ENCODE measurements at places on chromosomes 5 and 9.

- peaks cover 9% of the 10 kb centered on the region for H3K36me3 ChIP-seq
- peak overlapping the region; percentile 21 for H3K4me3 ChIP-seq
- peaks cover 10% of the 10 kb centered on the region for H3K4me1 ChIP-seq
These were observed 11.4 kb downstream of the MTAP start for GRCh38 chr9:21813575-21814473.

- no peak overlapping the region for H3K4me3 ChIP-seq
- no peak overlapping the region for H3K27ac ChIP-seq
- peaks cover 5% of the 10 kb centered on the region for H3K4me1 ChIP-seq
- peaks cover 56% of the 10 kb centered on the region for H3K27me3 ChIP-seq
These were observed 58.3 kb downstream of the NRG2 start for GRCh38 chr5:139984816-139985215.

- H3K27ac ChIP-seq, result no peak overlapping the region
- no peak for DNase-seq
- H3K27me3 ChIP-seq, result no peaks in the 10 kb centered on the region
- peaks cover 6% of the 10 kb centered on the region for H3K4me1 ChIP-seq
- no peak overlapping the region for H3K4me3 ChIP-seq
These were observed 32.6 kb downstream of the TTLL11 start for GRCh38 chr9:122060481-122060880.

GRCh38 chr5:132387640-132388117 is 18.2 kb downstream of the SLC22A5 start:
- no peaks in the 10 kb centered on the region for H3K36me3 ChIP-seq
- no peak for DNase-seq
- peak overlapping the region; percentile 86 for H3K27ac ChIP-seq
- no peaks in the 10 kb centered on the region for H3K27me3 ChIP-seq

DNA sequence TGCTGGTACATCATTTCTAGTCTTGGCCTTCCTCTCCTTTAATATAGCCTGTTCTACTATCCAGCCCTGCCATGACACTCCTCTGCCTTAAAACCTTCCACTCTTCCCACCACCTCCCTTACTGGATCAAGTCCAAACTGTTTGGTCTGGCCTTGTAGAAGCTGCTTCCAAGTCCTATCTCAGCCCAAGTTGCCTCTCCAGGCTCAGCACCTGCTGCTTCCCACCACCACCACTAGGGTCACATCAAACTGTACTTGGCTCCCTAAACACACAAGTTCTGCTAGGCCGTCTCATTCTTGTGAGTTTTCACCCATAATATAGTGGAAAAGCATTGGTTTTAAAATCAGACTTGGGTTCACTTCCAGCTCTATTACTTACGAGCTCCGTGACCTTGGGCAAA is 1.4 kb downstream of the NDUFA8 start:
- peak overlapping the region; percentile 29 for H3K27ac ChIP-seq
- peaks cover 13% of the 10 kb centered on the region for H3K27me3 ChIP-seq
- peak; percentile 11 for DNase-seq

GRCh38 chr9:24479361-24480059 is 66.2 kb downstream of the IZUMO3 start:
- no peak overlapping the region for H3K27ac ChIP-seq
- H3K4me3 ChIP-seq, result no peak overlapping the region
- no peaks in the 10 kb centered on the region for H3K4me1 ChIP-seq
- no peaks in the 10 kb centered on the region for H3K27me3 ChIP-seq

DNA sequence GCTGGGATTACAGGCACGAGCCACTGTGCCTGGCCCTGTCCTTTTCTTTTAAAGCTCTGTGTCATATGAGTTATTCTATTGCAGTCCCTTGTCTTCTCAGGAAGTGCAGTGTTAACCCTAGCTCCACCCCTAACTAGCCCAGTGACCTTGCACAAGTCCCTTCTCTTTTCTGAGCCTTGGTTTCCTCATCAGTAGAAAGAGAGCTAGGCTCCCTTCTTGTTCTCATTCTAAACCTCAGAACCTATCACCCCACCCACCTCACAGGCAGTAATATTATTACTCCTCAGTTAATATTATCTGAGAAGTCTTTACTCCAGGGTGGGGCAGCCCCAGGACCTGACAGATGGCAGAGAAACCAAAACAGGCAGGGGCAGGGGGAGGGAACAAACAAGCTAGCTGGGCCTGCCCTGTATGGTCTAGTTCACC is 7.2 kb downstream of the CYFIP2 start:
- H3K4me1 ChIP-seq, result peaks cover 75% of the 10 kb centered on the region
- DNase-seq, result no peak
- peak overlapping the region; percentile 91 for H3K4me3 ChIP-seq

DNA sequence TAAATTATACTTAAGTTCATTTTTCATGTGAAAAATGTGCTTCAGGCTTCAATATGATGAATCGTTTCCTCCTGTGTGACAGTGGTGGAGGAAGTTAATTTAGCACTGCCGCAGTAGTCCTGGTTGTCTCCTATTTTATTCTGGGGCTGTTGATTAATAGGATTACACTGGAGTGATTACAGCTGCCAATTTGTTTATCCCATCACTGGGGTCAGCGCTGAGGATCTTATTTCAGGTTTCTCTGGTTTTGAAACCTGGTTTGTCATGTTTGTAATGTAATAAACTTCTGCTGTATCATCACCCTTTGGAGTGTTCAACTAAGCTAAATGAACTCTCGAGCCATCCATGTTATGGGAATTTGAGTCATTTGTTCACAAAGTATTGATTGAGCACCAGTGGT is 241.7 kb upstream of the KCNN2 start:
- H3K4me3 ChIP-seq, result no peak overlapping the region
- no peak overlapping the region for H3K27ac ChIP-seq
- no peaks in the 10 kb centered on the region for H3K4me1 ChIP-seq
- no peaks in the 10 kb centered on the region for H3K36me3 ChIP-seq

- H3K4me1 ChIP-seq, result peaks cover 11% of the 10 kb centered on the region
- no peak for DNase-seq
- H3K36me3 ChIP-seq, result no peaks in the 10 kb centered on the region
- H3K27me3 ChIP-seq, result peaks cover 12% of the 10 kb centered on the region
- H3K27ac ChIP-seq, result peak overlapping the region; percentile 67
These were observed 29.3 kb downstream of the PCDH1 start for GRCh38 chr5:141848744-141849414.

- H3K27me3 ChIP-seq, result no peaks in the 10 kb centered on the region
- H3K27ac ChIP-seq, result no peak overlapping the region
- no peak for DNase-seq
- peaks cover 43% of the 10 kb centered on the region for H3K4me1 ChIP-seq
These were observed 1.2 kb downstream of the G3BP1 start for GRCh38 chr5:151772846-151773561.

GRCh38 chr5:68732251-68732650 is 361.6 kb upstream of the SLC30A5 start:
- peaks cover 5% of the 10 kb centered on the region for H3K4me1 ChIP-seq
- H3K4me3 ChIP-seq, result no peak overlapping the region
- no peaks in the 10 kb centered on the region for H3K36me3 ChIP-seq

DNA sequence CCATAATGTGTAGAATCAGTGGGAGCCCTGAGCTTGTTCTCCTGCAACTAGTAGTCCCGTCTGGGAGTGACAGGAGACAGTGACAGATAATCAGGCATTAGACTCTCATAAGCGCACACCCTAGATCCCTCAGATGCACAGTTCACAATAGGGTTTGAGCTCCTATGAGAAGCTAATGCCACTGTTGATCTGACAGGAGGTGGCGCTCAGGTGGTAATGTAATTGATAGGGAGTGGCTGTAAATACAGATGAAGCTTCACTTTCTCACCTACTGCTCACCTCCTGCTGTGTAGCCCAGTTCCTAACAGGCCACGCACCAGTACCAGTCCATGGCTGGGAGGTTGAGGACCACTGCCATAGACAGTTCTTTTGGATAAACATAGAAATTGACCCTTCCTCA is 188.7 kb downstream of the ROR2 start:
- H3K4me3 ChIP-seq, result no peak overlapping the region
- H3K27ac ChIP-seq, result no peak overlapping the region
- H3K4me1 ChIP-seq, result peaks cover 5% of the 10 kb centered on the region
- no peak for DNase-seq

GRCh38 chr5:122581629-122582028 is 193.3 kb upstream of the SNX2 start:
- H3K36me3 ChIP-seq, result no peaks in the 10 kb centered on the region
- H3K4me3 ChIP-seq, result no peak overlapping the region
- DNase-seq, result no peak
- H3K27ac ChIP-seq, result no peak overlapping the region
- no peaks in the 10 kb centered on the region for H3K4me1 ChIP-seq

GRCh38 chr9:76713381-76713780 is 50.9 kb upstream of the PCA3 start:
- peaks cover 63% of the 10 kb centered on the region for H3K27me3 ChIP-seq
- H3K27ac ChIP-seq, result no peak overlapping the region
- H3K4me3 ChIP-seq, result no peak overlapping the region

GRCh38 chr5:108639366-108639765 is 108.3 kb upstream of the FER start:
- no peak overlapping the region for H3K27ac ChIP-seq
- H3K4me1 ChIP-seq, result peaks cover 5% of the 10 kb centered on the region
- H3K36me3 ChIP-seq, result peaks cover 2% of the 10 kb centered on the region
- H3K4me3 ChIP-seq, result no peak overlapping the region
- no peak for DNase-seq

- H3K27ac ChIP-seq, result peak overlapping the region; percentile 49
- peaks cover 22% of the 10 kb centered on the region for H3K4me1 ChIP-seq
- peaks cover 5% of the 10 kb centered on the region for H3K36me3 ChIP-seq
These were observed 75.3 kb downstream of the ARHGAP26 start for GRCh38 chr5:142845402-142845921.

DNA sequence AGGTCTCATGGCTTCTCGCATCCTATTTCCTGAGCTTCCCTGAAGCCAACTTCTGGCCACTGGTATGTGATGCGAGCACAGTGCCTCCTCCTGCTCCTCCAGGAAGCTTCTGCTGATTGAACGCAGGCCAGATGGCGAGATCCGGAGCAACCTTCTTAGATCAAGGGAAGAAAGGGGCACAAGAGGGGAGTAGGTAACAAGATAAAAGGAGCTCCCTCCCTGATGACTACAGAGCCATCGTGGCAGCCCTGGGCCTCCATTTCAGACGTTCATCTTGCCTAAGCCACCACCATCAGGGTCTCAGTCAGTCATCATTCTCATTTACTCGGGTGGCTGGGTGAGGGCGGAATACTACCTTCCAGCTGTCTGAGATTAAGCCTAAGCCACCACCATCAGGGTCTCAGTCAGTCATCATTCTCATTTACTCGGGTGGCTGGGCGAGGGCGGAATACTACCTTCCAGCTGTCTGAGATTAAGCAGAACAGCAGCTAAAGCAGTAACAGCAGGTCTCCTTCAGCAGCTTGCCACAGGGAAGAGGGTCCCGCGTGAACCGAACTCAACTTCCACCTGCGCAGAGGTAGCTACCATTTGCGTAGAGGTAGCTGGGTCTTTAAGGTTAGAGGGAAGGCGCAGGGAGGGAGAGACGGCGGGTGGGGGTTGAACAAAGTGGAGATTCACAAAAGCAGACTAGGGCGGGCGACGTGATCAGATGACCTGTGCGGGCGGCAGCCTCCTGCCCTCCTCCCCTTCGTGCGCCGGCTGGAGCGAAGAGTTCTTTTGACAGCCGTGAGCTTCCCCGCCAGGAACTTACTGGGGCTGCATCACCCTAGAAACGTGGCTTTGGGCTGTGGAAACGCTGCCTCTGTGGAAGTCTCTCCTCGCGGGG is 27.9 kb upstream of the MGAT1 start:
- H3K27ac ChIP-seq, result peak overlapping the region; percentile 97
- H3K4me1 ChIP-seq, result peaks cover 35% of the 10 kb centered on the region
- peak; percentile 50 for DNase-seq
- no peaks in the 10 kb centered on the region for H3K27me3 ChIP-seq
- H3K36me3 ChIP-seq, result no peaks in the 10 kb centered on the region
- H3K4me3 ChIP-seq, result peak overlapping the region; percentile 97

GRCh38 chr5:40356248-40356647 is 323.5 kb upstream of the PTGER4 start:
- H3K36me3 ChIP-seq, result peaks cover 2% of the 10 kb centered on the region
- H3K4me3 ChIP-seq, result no peak overlapping the region
- H3K27me3 ChIP-seq, result no peaks in the 10 kb centered on the region
- peaks cover 9% of the 10 kb centered on the region for H3K4me1 ChIP-seq
- DNase-seq, result no peak
- H3K27ac ChIP-seq, result no peak overlapping the region

DNA sequence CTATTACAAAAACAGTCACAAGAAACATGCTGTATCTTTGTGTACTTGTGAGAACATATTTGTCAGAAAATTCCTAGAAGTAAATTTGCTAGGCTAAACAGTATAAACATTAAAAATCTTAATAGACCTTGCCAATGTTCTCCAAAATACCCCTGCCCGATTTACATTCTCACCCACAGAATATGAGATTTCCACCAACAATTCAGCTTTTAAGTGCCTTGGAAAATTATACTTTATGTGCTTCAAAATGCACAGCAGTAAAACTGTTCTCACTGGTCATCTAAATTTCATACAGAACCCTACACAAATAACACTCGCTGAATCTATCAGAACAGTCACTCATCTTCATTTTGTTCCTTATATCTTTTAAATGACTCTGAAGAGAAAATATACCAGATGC is 5.5 kb downstream of the MLLT3 start:
- H3K27ac ChIP-seq, result peak overlapping the region; percentile 24
- no peak overlapping the region for H3K4me3 ChIP-seq
- DNase-seq, result no peak

- no peak for DNase-seq
- no peaks in the 10 kb centered on the region for H3K4me1 ChIP-seq
- H3K36me3 ChIP-seq, result no peaks in the 10 kb centered on the region
- no peak overlapping the region for H3K27ac ChIP-seq
- H3K4me3 ChIP-seq, result no peak overlapping the region
These were observed 592.7 kb upstream of the BRINP1 start for GRCh38 chr9:119961774-119962424.

DNA sequence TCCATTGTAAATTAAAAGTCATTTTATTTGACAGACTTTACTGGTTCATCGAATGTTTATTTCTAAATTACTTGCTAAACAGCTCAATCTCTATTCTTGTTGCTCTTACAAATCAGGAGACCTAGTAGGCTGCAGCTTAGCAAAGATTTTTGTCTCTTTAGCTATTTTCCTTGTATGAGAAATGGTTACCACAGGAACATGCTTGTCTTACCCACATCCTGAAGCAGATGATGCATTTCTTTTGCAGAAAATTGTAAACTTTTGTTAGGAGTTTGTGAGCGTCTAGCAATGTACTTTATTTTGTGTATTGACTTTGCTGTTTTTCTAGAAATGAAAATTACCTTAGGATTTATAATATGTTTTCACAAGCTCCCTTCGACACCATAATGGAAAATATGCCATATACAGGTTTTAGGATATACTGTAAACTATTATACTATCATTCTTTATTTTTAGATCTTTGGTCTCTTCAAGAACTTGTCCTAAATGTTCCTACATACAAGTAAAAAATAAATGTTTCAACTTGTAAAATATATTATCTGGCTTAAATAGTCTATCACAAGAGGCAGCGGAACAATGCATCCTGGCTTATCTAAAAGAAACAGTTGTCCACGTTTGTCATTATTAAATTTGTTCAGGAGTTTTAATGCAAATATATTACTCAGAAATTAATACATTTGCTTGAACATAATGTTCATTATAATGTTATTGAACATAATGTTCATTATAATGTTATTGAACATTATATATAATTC is 54.1 kb downstream of the SPEF2 start:
- H3K4me3 ChIP-seq, result no peak overlapping the region
- H3K27ac ChIP-seq, result peak overlapping the region; percentile 95
- no peaks in the 10 kb centered on the region for H3K27me3 ChIP-seq
- no peak for DNase-seq
- H3K4me1 ChIP-seq, result peaks cover 38% of the 10 kb centered on the region

GRCh38 chr5:10069637-10070313 is 179.9 kb downstream of the ATPSCKMT start:
- H3K36me3 ChIP-seq, result peaks cover 3% of the 10 kb centered on the region
- no peak overlapping the region for H3K4me3 ChIP-seq
- no peak overlapping the region for H3K27ac ChIP-seq
- no peaks in the 10 kb centered on the region for H3K4me1 ChIP-seq
- DNase-seq, result no peak
